ENCODE measurements at places on chromosomes 7 and 10.

- no peak for DNase-seq
These were observed 69.4 kb downstream of the GOLGA7B start for GRCh38 chr10:97919012-97919411.

DNA sequence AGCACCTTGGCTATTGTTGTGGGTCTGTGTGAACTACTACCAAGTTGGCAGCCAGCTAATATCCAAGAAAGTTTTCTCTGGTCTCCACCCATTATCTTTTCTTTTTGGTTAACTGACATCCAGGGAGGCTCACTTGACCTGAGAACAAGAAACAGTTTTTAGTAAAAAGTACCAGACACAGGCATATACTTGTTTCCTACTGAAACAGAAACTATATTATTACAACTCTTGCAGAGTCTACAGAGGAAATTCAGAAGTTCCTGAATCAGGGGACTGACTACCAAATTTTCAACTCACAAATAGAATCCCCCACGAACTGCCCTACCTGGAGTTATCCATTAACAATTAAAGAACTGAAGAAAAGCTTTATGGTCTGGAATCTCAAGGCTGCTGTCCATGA, 168.9 kb downstream of the KCND2 start:
- DNase-seq, result no peak

DNA sequence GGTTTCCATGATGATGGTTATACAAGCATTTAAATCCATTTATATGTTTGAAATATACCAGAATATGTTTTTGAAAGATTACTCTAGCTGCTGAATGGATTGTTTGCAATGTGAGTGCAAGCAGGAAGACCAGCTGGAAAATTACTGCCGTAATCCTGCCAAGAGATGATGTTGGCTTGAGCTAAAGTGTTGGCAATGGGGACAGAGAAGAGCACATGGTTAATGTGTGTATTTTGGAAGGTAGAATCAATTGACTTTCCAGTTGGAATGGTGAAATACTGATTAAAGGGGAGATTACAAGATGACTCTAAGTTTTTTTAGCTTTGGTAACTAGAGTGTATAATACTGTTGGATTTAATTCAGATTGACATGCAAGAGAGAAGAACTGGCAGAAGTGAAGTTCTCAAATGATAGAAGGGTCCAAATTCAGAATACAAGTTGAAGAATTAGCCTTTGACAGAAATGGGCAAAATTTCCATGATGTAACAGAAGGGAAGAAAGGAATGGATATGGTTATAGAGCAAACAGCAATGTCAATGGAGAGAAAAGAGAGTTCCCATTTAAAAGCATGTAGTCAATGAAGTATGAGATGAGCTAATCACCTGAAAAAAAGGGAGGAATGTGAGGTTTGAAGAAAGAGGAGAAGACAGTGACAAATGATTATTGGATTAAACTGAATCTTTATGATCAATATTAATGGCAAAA, 422.0 kb downstream of the CDC14C start:
- no peak for DNase-seq

GRCh38 chr10:27783660-27784059, 38.0 kb upstream of the MKX start:
- DNase-seq, result no peak

- DNase-seq, result no peak
These were observed 8.0 kb downstream of the HGF start for GRCh38 chr7:81761821-81762220.

- DNase-seq, result no peak
These were observed 1.8 kb downstream of the SMURF1 start for GRCh38 chr7:99141841-99142726.

- DNase-seq, result no peak
These were observed 337.8 kb downstream of the ELMO1 start for GRCh38 chr7:37110660-37111424.

GRCh38 chr10:130748409-130749057, 563.0 kb downstream of the TCERG1L start:
- no peak for DNase-seq

DNA sequence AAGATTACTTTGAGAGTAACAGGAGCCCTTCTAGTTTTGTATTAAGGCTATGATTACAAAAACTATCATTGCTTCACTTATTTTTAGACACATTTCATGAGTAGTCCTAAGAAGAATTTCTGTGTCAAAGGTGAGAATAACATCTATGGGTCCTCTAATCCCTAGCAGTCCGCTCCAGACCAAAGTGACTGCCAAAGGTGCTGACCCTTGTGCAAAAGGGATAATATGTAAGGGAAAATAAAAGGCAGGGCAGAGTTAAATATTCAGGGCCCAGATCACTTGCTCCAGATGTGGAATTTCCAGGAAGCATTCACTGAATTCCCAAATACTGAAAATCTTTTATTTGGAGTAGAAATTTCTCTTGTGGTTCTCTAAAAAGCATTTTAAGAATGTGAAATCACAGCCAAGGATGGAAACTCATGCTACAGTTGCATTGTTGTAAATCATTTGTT, 29.3 kb downstream of the RHOBTB1 start:
- DNase-seq, result no peak

DNA sequence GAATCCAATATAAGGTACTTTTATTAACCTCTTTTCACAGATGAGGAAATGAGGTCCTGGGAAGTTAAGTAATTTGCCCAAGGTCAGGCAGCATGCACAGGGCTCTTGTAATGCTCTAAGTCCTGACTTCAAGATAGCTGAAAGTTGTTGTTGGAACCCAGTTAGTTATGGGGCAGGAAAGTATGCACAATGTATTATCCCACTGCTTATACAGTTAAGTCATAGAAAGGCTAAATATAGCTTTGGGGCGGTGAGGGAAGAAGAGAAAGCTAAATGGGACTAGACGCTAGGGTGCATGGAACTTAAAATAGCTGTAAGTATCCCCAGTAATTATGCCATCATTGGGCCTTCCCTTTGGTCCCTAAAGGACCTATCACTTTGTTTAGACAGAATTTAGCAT, 9.2 kb downstream of the GLCCI1 start:
- DNase-seq, result no peak

DNA sequence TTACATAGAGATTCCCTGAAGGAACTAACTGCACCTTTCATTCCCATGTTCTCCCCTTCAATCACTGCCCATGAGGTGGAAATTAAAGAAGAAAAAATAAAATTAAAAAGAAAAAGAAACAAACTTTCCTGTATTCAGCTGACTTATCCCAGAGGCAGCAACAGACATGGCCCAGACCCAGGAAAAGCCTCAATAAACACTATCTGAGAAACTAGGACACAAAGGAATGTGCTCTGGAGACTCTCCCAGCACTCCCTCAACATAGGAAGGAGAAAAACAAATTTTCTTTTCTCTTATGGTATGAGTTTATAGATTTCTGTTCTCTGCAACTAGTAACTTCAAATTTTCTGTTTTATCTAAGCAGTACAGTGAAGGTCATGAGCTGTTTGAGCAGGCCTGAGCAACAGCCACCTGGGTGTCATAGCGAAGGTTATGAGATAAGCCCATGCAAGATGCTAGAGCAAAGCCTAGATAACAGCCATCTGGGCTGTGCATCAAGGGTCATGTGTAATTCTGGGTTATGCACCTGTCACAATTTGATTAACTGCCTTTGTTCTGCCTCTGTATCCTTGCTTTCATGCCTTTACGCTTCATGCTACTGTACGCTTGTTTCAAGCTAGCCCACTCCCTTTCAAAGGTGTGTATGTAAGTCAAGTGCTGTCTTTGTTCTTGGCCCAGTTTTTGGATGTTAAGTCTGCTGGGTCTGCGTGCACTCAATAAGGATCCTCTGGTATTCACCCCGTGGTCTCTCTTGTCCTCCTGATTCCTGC, 11.0 kb upstream of the OR6B1 start:
- no peak for DNase-seq

GRCh38 chr10:69123306-69123746, 652 bp upstream of the VPS26A start:
- peak; percentile 36 for DNase-seq
